NCI-H2081 (cell line): ENCODE measurements at places on chromosomes 2 and 18.

GRCh38 chr2:3122525-3122924 lies 255.1 kb downstream of the EIPR1 start:
- DNase-seq, result no peak

GRCh38 chr2:178819992-178820391 lies 12.8 kb upstream of the TTN start:
- no peak for DNase-seq

GRCh38 chr2:118850901-118851415 lies 3.5 kb upstream of the EN1 start:
- DNase-seq, result no peak

DNA sequence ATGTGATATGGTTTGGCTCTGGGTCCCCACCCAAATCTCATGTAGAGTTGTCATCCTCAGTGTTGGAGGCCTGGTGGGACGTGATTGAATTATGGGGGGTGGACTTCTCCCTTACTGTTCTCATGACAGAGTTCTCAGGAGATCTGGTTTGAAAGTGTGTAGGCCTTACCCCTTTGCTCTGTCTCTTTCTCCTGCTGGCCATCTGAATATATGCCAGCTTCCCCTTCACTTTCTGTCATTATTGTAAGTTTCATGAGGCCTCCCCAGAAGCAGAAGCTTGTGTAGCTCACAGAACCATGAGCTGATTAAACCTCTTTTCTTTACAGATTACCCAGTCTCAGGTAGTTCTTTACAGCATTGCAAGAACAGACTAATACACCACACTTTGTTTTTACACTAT lies 222.3 kb downstream of the DOK6 start:
- no peak for DNase-seq

DNA sequence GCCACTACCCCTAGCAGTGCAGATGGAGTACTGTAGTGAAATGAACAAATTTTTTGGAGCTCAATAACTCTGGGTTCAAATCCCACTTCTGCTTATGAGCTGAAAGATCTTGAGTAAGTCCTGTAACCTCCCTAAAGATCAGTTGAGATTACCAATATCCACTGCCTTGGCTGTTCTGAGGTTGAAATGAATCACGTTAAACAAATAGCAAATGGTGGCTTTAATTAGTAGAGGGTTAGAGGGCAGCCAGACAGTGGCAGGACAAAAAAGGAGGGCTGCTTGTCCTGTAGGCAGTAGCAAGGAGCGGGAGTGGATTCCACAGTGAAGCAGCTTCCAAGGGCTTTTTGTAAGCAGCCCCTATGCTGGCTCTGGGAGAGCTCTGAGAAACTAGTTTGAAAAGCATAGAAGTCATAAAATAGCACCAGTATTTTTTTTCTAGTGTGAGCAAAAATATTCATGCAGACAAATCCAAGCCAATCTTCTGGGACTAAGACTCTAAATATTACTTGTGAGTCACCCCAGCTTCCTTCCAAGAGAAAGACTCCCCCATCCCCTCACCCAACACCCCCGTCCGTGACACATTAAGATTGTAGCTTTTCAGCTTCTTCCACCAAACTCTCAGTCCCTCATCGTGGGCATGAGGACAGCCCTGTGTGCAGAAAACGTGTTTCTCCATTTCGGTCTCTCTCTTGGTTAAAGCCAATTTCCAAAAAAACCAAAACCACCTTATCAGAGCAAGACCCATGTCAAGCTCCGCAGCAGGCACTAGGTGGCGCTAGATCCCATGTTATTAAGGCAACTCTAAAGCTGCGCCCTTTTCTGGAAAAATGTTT lies 123.5 kb upstream of the LGALSL start:
- DNase-seq, result peak; percentile 96

- no peak for DNase-seq
Measured at GRCh38 chr2:182866095-182866460, 359 bp downstream of the FRZB start.

DNA sequence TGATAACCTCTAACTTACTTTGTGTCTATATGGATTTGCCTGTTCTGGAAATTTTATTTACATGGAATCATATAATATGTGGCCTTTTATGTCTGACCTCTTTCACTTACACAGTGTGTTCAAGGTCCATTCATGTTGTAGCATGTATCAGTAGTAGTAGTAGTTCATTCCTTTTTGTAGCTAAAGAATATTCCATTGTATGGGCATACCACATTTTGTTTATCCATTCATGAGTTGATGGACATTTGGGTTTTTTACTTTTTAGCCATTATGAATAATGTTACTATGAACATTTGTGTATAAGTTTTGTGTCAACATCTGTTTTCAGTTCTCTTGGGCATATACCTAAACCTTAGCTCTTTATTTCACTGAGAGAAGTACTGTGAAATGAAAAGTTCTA lies 11.5 kb downstream of the BBS5 start:
- no peak for DNase-seq

DNA sequence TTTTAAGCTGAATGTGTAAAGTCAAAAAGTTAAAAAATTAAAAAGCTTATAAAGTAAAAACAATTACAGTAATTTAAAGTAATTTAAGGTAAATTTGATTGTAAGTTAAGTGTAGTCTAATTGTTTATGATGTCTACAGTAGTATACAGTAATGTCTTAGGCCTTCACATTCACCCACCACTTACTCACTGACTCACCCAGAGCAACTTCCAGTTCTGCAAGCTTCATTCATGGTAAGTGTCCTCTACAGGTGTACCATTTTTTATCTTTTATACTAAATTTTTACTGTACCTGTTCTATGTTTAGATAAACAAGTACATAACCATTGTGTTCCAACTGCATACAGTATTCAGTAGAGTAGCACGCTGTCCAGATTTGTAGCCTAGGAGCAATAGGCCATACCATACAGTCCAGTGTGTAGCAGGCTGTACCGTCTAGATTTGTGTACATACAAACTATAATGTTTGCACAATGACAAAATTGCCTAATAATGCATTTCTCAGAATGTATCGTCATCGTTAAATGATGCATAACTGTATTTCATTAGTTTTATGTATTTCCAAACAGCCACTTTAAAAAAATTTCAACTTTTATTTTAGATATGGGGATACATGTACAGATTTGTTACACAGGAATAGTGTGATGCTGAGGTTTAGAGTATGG lies 319.3 kb downstream of the DYSF start:
- DNase-seq, result no peak

DNA sequence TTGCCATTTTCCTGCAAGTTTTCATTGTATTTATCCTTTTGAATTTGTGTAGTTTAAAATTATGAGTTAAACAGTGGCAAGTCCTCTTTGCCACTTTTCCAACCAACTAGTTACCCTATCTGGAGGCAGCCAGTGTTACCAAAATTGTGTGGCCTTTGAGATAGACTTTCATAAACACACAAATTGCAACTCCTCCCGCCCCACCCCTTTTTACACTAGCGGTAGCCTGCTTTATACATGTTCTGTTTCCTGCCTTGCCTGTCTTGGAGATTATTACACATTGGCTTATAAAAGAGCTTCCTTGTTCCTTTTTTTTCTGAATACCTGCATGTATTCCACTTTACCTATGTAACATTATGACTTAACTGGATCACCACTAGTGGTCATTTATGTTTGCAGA lies 56.5 kb downstream of the RPIA start:
- DNase-seq, result no peak

DNA sequence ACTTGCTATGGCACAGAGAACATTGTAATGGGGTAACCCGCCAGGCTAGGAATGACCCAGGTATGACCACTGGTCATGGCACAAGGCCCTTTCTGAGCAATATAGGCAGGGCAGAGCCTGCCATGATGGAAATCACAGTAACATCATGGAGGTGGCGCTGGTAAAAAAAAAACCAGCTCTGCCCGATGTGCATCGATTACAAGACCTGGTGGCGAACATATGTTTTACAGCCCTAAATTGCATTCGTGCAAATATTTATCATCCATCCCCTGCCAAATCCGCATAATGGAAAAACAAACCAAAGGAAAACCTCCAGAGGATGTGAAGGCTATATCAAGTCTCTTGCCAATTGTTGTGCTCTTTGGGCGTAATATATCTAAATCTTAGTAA lies 60.6 kb downstream of the SEMA4F start:
- peak; percentile 65 for DNase-seq

DNA sequence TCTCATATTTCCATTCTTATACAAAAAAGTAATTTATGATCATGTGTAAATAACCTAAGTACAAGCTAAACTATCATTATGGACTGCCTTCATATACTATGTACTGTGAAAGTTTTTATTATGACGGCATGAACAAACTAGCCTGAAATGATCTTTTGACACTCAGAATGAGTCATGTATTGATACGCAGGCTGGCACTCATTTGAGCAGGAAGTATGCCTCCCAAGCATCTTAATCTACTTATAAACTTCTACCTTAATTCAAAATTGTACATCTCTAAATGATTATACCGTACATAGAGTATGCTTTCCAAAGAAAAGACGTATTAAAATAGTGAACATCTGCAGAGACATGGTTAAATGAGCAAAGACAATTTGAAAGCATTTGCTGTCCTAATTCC lies 207.1 kb upstream of the SPOPL start:
- no peak for DNase-seq

- DNase-seq, result no peak
Measured at GRCh38 chr2:60819155-60819862, 62.1 kb upstream of the REL start.

DNA sequence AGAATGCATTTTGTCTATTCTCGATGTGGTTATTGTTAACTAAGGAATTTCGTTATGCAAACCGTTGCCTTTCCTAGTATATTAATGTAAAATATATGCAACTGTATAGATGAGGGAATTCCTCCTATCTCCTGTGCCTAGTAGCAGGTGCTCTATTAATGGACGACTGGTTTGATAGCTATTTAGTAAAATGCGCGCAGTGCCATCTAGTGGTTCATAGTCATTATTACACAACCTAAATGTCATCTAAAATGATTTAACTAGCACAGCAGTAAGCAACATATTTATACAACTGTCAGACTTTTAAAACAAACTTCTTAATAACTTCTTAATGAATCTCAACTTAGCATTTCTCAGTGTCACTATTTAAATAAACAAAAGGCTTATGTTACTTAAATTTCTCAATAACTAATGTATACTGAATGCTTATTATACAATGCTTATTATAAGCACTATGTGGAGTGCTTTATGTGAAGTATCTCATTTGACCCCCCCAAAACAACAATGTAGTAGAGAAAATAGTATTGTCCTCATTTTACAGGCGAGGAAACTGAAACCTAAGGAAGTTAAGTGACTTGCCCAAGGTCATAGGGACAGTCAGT lies 77.9 kb downstream of the DTNA start:
- DNase-seq, result peak; percentile 69

- DNase-seq, result peak; percentile 1
Measured at GRCh38 chr2:166651080-166651675, 157.1 kb upstream of the SCN7A start.

DNA sequence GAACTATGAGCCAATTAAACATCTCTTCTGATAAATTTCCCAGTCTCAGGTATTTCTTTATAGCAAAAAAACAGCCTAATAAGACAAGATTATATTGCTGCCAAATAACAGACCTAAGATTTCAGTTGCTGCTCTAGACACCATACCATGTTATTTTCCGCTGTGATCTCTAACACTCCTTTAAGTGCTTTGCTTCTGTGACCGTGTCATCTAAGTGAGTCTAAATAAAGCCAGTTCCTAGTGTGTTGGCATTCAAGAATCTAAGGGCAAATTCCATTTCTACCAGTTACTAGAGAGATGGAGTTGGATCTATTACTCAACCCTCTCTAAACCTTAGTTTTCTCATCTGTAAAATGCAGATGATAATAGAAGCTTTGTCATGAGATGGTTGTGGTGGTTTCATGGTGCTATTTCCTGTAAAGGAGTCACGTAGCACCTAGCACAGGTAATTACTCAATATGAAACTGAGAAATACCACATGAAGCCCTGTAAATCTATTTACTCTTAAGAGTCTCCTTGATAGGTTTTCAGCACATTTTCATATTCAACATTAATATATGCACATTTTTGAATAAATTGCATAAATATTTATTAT lies 40.5 kb downstream of the SPHKAP start:
- no peak for DNase-seq

DNA sequence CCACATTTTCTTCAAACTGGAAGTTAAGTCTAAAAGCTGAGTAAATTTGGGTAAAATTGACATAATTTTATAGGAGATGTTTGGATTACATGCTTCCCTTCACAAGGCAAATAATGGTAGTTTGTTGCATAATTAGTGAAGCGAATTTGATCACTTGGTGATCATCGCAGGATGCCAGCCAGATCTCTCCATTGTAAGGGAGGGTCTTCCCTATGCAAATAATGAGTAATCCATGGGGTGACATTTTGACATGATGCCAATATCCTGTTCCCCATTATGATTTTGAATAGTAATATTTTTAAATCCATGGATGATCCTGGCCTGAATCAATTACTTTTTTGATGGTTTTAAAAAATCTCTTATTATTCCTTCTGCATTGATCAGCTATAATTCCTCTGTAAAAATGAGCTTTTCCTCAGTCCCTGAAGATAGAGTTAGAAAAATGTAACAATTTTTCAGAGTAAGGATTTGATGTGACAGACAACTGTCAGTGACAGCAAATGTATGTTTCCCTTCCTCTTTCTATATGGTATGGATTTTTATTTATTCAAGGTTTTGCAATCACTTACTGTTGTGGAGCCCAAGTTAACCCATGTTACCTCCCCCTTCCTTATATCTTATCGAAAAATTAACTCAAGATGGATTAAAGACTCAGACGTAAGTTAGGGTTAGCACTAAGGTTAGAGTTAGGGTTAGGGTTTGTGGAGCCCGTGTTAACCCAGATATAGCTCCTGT lies 21.4 kb downstream of the CCL20 start:
- no peak for DNase-seq

GRCh38 chr18:45910405-45911023 lies 56.6 kb downstream of the EPG5 start:
- peak; percentile 47 for DNase-seq

DNA sequence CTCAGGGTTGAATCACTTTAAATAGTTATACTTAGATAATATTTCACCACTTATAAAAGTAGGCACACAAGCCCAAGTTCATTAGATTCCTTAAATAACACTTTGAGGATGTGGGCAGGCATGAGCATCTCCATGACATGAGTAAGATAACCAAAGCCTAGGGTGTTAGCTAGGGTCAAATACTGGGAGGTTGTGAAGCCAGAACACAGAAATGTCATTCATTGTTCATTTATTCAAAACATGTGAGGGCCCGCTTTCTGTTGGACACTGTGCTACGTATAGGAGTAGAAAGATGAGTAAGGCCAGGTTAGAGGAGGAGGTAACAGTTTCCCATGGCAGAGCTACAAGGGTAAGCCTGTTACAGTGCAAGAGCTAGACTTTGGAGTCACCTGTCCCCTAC lies 93.5 kb upstream of the NEDD4L start:
- no peak for DNase-seq

DNA sequence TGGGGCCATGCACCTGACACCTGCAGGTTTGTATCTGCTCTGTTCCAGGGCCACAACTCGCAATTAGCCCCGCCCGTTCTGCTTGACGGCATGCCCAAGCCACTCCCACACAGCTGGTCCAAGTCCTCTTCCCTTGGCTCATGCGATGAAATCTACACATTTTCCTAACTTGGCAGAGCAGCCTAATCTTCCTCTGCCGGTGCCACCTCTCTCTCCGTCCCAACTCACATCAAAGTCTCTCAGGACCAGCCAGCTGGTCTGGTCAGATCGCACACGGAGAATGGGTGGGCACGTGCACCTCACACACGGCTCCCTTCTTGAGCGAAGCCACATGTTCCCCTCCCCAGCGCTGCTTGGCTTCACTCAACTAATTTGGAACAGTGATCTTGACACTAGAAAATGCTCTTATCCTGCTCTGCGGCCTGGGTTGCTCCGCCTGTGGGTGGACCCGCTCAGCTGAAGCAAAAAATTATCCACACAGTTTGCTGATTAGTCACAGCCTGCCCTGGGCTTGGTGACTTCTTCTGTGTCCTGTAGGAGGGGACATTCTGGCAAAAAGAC lies 176.7 kb downstream of the NRP2 start:
- no peak for DNase-seq

GRCh38 chr2:37720533-37721200 lies 49.2 kb upstream of the CDC42EP3 start:
- no peak for DNase-seq
